ENCODE measurements at places on chromosomes 6 and 20.
A peak's percentile ranks its signal among the peaks of the same experiment; 100 is the strongest.

DNA sequence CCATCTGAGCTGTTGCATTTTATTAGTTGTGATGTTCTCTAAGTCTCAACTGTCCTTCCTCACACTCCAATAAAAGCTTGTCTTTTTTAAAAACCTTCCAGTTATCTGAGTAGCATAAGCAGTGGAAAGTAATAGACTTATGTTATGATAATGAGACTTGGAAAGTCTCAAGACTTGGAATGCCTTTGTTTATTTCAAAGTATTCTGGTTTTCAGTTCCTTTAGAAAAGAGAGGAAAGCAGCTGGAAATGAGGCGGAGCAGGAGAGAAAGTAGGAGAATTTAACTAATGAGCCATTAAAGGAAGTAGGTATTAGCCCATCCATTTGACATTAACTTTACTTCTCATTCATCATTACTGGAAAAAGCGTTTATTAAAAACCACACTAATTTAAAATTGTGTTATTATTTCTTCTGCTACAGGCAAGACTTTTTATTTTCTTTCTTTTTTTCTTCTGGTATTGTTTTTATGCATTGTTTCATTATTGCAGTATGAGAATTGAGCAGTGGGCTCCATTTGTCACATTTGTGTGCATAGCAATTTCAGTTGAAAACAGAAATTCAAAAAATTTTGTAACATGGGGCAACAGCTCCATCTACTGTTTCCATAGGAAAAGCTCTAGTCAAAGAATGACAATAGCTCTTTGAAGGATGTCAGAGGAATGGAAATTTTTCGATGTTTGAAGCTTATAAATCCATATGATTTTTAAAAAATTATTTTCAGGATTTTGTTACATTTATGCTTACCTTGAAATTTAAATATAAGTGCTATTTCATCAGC, 194.8 kb downstream of the COL9A1 start:
- H3K27ac ChIP-seq, result peak overlapping the region; percentile 47
- no peak overlapping the region for H3K4me3 ChIP-seq
- no peaks in the 10 kb centered on the region for H3K27me3 ChIP-seq
- H3K36me3 ChIP-seq, result no peaks in the 10 kb centered on the region
- no peaks in the 10 kb centered on the region for H3K4me1 ChIP-seq
- DNase-seq, result peak; percentile 57

- H3K27ac ChIP-seq, result no peak overlapping the region
- DNase-seq, result no peak
- peaks cover 42% of the 10 kb centered on the region for H3K36me3 ChIP-seq
- peaks cover 3% of the 10 kb centered on the region for H3K4me1 ChIP-seq
- H3K27me3 ChIP-seq, result no peaks in the 10 kb centered on the region
Observed at GRCh38 chr6:113967777-113968176, 3.2 kb downstream of the HDAC2 start.

- peaks cover 7% of the 10 kb centered on the region for H3K4me1 ChIP-seq
- peak overlapping the region; percentile 57 for H3K4me3 ChIP-seq
- no peaks in the 10 kb centered on the region for H3K36me3 ChIP-seq
- H3K27ac ChIP-seq, result peak overlapping the region; percentile 74
- DNase-seq, result no peak
- H3K27me3 ChIP-seq, result no peaks in the 10 kb centered on the region
Observed at GRCh38 chr6:26232940-26233648, 131.9 kb upstream of the BTN3A2 start.

- H3K27me3 ChIP-seq, result no peaks in the 10 kb centered on the region
- H3K27ac ChIP-seq, result no peak overlapping the region
- H3K36me3 ChIP-seq, result no peaks in the 10 kb centered on the region
- H3K4me1 ChIP-seq, result peaks cover 3% of the 10 kb centered on the region
- no peak overlapping the region for H3K4me3 ChIP-seq
Observed at GRCh38 chr20:60055740-60056139, 97.5 kb downstream of the CDH26 start.

DNA sequence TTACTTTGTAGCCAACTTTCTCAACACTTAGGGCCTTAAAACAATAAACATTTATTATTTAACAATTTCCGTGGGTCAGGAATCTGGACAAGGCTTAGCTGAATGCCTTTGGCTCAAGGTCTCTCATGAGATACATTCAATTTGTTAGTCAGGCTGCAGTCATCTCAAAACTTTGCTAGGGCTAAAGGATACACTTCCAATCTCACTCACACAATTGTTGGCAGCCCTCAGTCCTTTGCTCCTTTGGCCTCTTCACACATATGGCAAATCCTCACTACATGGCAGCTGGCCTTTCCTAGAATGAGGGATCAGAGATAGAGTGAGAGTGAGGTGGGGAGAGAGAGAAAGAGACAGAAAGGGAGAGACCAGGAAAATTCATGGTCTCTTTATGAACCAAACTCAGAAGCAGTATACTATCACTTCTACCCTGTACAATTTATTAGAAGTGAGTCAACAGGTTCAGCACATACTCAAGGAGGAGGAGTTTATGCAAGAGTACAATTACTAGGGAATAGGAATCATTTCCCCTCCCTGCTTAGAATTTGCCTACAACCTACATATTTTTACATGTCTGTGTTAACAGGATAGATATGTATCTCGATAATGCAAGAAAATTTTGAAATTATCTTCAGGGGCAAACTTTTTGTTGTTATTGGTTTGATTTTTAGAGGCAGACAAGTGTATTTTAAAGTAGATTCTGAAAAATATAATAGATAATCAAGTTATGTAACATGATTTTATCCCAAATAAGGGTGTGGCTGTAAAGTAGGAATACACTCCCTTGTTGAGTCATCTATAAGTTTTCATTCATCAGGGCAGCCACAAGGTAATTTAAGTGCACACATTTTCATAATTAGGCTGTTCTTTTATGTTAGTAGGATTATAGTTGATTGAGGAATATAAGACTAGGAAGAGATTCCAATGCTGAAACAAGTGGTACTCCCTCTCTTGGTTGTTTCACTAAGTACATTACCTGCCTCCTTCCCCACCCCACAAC, 85.9 kb upstream of the HMGCLL1 start:
- no peaks in the 10 kb centered on the region for H3K36me3 ChIP-seq
- H3K27ac ChIP-seq, result no peak overlapping the region
- no peak overlapping the region for H3K4me3 ChIP-seq
- DNase-seq, result no peak

DNA sequence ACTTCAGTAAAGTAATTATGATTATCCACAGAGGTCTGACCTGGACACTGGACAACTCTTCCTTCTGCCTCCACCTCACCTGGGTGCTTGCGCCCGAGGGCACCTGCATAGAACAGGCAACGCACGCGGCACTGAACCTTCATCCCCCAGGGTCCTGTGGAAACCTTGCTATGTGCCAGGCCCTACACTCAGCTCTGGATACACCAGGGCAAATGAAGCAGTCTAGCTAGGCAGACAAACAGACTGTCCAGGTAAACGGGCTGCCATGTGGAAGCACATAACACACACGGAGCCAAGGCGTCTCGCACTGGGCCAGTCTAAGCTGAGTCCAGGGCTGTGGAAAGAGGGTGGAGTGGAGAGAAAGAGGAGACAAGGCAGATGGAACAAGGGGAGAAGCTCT, 109.3 kb upstream of the AFDN start:
- H3K27me3 ChIP-seq, result no peaks in the 10 kb centered on the region
- H3K27ac ChIP-seq, result no peak overlapping the region
- no peak overlapping the region for H3K4me3 ChIP-seq
- DNase-seq, result no peak
- peaks cover 7% of the 10 kb centered on the region for H3K4me1 ChIP-seq
- no peaks in the 10 kb centered on the region for H3K36me3 ChIP-seq
